ENCODE measurements at places on chromosomes 5 and 9. TPM values are rescaled to one million over a fixed set of nuclear protein-coding genes. Genes with fewer than 3 reads are reported as not detected.

GRCh38 chr5:9447691-9448090, 98.2 kb downstream of the SEMA5A start:
- DNase-seq: no peak

- DNase-seq: peak; percentile 39
Observed at GRCh38 chr9:105901514-105902109, 207.3 kb downstream of the TMEM38B start.

DNA sequence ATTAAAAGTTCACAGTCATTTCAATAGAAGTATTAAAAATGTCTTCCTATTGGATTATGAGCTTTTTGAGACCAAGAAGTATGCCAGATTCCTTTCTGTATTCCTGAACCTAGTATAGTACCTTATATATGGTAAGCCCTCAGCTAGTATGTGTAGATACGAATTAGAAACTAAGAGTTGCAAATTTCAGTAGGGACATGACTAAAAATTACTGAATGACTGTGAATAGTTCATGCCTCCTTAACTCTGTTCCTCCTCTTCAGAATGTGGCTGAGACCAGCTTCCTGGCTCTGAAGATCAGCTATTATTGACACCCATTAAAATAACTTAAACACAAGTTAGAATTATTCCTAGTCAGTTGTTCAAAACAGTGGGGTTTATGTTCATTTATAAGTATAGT, 19.7 kb downstream of the KDM3B start:
- DNase-seq: no peak

- DNase-seq: no peak
Observed at GRCh38 chr5:55421074-55421529, 113.3 kb downstream of the MTREX start.

GRCh38 chr5:59322058-59322457, 571.5 kb downstream of the PDE4D start:
- DNase-seq: no peak

GRCh38 chr5:150665044-150665443, 4.0 kb downstream of the MYOZ3 start:
- DNase-seq: no peak

DNA sequence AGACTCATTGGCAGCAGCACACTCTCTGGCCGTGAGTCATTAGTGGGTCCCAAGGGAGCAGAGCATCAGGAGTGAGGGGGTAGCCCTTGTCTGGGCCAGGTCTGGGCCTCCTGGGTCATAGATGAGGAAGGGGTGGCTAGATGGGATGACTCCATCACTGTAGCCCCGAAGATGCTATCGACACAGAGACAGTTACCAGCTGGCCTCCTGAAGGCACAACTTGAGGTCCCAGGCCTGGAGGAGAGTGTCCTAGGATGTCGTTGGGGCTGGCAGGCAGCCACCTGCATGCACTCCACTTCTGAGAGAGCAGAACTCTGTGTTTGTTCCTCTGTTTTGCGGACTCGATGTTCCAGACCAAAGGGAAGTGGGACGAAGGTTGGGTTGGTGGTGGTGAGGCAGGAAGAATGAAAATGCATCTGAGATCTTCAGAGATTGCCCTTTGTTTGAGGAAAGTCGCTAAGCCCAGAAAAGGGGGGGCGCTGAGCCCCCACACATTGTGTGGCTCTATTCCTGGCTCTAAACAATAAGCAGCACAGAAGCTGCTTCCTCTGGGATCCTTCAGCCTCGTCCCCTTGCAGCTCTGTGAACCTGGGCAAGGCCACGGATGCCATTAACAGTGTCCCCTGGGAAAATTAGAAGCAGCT, 4.7 kb downstream of the BTNL9 start:
- DNase-seq: no peak

DNA sequence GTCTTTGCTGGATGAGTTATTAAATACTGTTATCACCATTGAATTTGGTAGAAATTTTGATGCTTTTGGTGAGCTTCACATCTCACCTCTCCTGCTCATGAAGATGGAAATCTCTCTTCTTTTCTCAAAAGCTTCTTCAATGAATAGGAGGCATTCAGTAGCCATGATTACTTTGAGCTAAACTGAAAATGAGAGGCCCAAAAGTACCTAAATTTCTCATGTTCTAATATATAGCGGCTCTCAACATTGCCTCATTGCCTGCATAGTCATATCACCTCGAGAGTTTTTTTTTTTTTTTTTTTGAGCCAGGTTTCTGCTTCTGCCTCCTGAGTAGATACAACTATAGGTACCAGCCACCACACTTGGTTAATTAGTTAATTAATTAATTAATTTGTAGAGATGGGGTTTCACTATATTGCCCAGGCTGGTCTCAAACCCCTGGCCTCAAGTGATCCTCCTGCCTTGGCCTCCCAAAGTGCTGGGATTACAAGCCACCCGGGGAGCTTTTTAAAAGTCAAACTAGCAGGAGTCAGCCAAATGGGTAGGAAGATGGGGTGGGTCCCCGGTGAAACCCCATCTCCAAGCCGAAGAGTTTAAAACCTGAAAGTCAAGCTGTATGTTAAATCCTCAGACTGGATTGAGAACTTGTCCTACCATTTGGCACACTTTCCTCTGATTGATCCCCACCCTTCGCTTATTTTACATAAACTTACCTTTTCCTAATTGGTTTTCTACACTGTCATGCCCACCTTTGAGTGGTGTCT, 169.0 kb downstream of the DOCK2 start:
- DNase-seq: no peak

- peak; percentile 36 for DNase-seq
Observed at GRCh38 chr5:75048457-75048953, 3.9 kb downstream of the GCNT4 start.

DNA sequence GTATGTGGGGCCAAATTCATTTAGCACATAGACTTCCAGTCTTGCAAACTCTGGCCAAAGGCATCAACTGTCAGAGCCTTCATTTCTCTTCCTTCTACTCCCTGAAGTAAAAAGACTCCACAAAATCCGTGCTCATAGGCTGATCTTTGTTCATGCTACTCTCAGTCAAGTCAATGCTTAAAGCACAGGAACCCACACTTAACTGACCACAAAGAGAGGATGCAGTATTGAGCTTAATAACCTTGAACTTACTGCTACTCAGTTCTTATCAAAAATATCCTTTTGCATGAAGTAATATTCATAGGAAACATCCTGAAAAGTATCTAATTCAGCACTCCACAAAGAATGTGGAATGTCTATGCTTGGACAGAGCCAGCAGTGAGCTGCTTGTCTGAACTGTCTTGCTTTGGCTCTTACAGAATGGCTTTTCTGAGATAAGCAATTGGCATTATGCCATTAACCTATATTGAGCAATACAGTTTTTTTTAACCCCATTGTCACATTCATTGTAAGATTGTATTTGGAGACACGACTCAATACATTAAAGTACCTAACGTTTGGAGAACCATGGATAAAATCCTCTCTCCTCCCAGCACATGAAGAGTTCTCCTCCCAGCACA, 21.7 kb downstream of the LPAR1 start:
- DNase-seq: no peak

DNA sequence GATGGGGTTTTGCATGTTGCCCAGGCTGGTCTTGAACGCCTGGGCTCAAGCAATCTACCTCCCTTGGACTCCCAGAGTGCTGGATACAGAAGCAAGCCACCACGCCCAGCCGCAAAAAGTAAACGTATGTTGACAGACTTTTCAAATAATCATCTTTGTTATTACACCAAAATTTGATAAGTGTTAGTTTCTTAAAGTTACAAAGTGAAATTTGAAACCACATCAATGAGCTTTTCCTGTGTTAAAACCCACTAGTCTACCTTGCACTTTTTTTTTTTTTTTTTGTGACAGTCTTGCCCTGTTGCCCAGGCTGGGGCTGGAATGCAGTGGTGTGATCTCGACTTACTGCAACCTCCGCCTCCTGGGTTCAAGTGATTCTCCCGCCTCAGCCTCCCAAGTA, 29.9 kb downstream of the SPACA9 start:
- DNase-seq: no peak

- no peak for DNase-seq
Observed at GRCh38 chr9:16267281-16268066, 603.0 kb downstream of the BNC2 start.

- no peak for DNase-seq
Observed at GRCh38 chr5:148586796-148587195, 67.5 kb downstream of the HTR4 start.

DNA sequence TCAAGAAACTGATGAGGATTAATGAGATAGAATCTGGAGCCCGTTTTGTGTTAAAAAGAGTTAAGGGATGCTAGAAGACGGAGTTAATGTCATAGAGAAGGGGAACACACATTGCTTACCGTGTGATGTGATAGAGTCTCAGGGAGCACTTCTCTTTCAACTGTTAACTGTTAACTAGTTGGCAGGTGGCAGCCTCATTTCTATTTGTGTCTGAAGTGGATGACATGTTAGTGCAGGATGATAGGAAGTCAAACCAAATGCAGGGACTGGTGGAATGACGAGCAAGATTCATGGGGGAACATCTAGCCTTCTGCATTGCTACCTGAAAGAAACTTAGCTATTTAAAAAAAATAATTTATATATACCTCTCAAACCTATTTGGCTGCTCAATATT, 222.7 kb downstream of the MAST4 start:
- no peak for DNase-seq

- DNase-seq: no peak
Observed at GRCh38 chr5:178376921-178377582, 144.4 kb upstream of the PHYKPL start.

- no peak for DNase-seq
Observed at GRCh38 chr9:136577941-136578625, 32.2 kb upstream of the NOTCH1 start.

DNA sequence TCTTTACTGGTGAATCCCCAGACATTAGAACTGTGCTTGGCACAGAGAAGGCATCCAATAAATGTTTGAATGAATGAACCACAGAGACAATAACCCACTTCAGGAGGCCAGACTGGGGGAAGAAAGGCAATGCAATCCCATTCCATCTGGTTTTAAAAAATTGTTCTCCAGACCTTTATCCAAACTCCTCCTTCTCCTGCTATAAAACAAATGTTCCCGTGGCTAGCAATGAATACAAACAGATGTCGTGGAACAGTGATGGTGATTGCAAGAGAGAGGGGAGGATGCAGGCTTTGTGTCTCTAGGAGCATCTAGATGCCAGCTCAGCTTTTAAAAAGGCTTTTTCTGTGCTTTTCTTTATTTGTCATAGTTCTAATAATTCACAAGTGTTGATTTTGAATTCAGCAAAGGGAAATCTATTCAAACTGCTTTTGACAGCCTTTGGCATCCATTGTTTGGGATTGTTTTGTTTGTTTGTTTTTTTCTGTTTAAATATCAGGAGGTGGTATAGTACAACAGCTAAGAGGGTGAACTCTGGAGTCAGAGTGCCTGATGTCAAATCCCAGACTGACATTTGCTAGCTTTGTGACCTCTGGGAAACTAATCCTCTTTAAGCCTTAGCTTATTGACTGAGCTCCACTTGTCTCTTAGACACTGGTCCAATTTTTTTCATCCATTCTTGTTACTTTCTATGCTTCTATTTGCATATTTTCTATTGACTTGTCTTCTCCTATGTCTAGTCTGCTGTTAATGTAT, 59.1 kb downstream of the TNFSF15 start:
- peak; percentile 62 for DNase-seq

- DNase-seq: no peak
Observed at GRCh38 chr5:138645778-138646575, 70.8 kb upstream of the HSPA9 start.

DNA sequence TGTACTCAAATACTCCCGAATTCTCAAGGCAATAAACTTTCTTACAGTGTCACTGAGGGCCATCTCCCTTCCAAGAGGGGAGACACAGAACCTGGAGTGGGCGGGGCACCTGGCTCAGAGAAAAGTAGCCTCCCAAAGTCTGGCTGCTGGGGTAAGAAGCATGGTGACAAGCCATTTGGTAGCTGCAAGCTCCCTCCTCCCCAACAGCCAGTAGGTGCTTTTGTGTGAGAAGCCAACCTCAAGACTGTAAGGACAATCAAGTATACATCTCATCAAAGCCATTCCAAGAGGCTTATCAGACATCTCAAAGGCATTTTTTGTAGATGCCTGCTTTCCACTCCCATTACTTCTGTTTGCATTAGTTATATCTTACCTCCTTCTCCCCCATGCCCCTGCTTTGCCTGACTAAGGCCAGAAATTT, 1.4 kb downstream of the DAB2 start:
- peak; percentile 74 for DNase-seq

DNA sequence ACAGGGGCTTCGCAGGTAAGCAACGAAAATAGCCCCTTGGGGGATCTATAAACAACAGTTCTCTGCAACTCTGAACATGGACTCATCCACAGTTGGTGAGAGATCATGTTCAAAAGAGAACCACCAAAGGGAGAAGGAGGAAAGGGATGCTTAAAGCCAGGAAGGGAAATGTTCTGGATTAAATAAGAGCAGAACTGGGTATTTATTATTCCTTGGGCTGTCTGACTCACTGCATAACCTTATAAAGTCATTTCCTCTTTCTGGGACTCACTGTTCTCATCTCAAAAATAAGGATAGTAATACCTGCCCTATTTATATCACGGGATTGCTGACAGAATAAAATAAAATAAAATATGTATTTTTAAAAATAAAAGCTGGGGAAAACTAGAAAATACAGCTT, 11.2 kb upstream of the MARCHF3 start:
- DNase-seq: no peak

DNA sequence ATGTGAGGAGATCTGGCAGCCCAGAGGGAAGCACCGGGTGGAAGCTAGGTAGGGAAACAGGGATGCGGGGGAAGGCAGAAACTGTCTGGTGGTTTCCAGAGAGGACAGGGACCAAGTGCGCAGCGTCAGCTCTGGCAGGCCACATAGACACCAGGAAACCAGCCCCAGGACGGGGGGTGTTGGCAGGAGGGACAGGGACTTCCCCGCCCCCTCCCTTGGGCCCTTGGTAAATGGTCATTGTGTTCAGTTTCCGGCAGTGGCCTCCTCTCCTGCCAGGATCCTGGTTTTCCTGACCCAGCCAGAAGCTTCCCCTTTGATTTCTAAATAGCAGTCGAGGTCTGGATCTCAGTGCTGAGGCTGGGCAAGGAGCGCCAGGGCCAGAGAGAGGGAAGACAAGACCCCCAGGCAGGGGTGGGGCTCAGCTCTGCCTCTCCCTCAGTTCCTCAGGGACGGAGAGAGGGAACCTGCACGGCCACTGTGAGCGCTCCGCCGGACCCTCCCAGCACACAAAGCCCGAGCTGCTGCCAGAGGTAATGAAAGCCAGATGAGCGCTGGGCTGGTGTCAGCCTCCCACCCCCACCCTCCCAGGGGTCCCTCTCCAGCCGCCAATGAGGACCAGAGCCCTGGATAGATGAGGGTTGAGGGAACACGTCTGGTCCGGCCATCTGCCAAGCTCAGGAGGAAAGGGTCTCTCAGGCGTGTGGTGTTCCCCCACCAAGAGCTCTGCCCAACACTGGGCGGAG, 1.8 kb downstream of the RALGDS start:
- peak; percentile 89 for DNase-seq

The PCDHGA11 gene
- polyA plus RNA-seq: 4.8 TPM

The HTR1A gene
- not detected for polyA plus RNA-seq

The SV2C gene
- polyA plus RNA-seq: 0.04 TPM

The MSMP gene
- polyA plus RNA-seq: not detected

The DMRT3 gene
- polyA plus RNA-seq: 1.6 TPM

The HMGCS1 gene
- polyA plus RNA-seq: 50.9 TPM

The CD72 gene
- 2.3 TPM for polyA plus RNA-seq

The CNTNAP3B gene
- 11.4 TPM for polyA plus RNA-seq

The MLANA gene
- 0.89 TPM for polyA plus RNA-seq

The C9orf153 gene
- polyA plus RNA-seq: 0.16 TPM

The CCL27 gene
- polyA plus RNA-seq: 0.51 TPM

The PAIP2 gene
- polyA plus RNA-seq: 129 TPM

The CD180 gene
- polyA plus RNA-seq: 1.1 TPM

The C9 gene
- 0.43 TPM for polyA plus RNA-seq

The CDKN2B gene
- 0.18 TPM for polyA plus RNA-seq

The SLC6A18 gene
- not detected for polyA plus RNA-seq

The COX7C gene
- 933 TPM for polyA plus RNA-seq

The SSNA1 gene
- polyA plus RNA-seq: 58.7 TPM

Data from muscle of back (tissue), 13 donors.